ENCODE measurements at places on chromosomes 3 and 15.

DNA sequence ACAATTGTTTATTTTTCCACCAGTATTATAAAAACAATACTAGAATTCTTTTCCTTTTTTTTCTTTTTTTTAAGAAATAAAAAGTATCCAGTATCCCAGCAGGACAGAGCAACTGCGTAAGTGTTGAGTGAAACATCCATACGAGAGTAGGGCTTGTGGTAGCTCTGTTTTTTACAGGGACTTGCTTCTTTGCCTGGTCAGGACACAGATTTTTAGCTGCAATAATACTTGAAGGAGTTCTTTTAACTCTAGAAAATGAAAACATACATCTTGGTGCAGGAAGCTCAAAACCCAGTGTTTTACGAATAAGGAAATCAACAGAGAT is 297.7 kb upstream of the NR2E3 start:
- DNase-seq, result no peak

- DNase-seq, result no peak
Measured at GRCh38 chr3:47964740-47965139, 51.5 kb downstream of the MAP4 start.

DNA sequence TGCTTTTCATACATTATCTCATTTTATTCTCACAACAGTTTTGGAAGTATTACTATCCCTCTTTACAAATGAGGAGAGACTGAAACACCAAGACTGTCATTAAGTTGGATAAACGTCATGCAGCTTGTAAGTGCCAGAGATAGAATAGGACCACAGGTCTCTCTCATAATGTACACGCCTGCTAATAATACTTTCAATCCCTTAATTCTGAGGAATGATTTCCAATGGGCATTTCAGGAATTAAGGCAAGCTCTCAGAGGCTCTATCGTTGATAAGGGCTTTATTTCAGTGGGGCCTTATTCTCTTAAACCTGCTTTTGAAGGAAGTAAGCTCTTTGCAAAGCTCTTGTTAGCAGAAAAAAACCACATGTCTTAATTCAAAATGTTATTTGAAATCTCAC is 229.1 kb downstream of the NFKBIZ start:
- DNase-seq, result no peak

DNA sequence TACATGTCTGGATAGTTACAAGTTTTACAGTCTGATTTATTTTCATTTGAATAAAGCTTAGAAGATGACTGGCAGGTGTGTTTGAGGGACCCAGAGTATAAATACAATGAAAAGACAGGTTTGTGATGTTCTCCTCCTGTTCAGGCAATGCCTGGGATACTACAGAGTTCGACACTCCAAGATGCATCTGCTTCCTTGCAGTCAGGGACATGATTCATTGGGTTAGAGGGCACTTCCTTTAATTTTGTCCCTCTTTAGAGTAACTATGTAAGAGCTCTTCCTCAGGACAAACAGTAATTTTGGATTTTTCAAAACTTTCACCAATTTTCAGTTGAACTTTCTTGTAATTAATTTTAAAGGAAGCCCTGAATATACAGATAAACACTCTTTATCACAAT is 102.0 kb downstream of the LMLN start:
- no peak for DNase-seq

Measured in HFFc6 (cell line).